Urothelium cell line (cell line): ENCODE measurements at places on chromosomes 16 and 17.

DNA sequence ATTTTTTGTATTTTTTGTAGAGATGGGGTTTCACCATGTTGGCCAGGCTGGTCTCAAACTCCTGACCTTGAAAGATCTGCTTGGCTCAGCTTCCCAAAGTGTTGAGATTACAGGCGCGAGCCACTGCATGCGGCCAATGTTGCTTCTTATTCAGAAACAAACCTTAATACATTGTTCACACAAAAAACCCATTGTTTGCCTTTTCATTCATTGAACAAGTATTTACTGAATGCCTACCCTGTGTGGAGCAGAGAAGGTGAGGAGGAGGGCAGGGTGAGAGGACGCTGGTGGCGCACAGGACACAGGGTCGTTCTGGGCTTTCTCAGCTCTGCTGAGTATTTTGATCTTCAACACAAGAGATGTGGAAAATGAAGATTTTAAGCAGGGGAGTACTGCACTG lies 8.0 kb upstream of the KRT23 start:
- DNase-seq: no peak

GRCh38 chr16:30024451-30024850 lies 1.5 kb downstream of the C16orf92 start:
- DNase-seq: no peak

DNA sequence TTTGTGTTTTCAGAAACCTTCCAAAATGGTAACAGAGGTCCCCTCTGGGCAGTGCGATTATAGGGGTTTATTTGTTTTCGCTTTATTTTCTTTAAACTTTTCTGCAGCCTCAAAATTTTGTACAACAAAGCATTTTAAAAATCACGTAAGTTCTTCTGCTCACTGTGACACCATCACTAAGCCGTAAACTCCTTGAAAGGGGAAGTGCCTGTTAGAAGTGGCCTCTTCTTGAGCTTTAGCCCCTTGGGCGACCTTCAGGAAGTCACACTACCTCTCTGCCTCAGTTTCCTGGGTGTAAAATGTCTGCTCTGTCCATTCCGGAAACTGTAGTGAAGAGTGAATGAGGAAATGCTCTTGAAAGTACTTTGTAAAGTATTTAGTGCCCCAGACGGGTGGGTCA lies 26.6 kb downstream of the ARHGAP27 start:
- no peak for DNase-seq

DNA sequence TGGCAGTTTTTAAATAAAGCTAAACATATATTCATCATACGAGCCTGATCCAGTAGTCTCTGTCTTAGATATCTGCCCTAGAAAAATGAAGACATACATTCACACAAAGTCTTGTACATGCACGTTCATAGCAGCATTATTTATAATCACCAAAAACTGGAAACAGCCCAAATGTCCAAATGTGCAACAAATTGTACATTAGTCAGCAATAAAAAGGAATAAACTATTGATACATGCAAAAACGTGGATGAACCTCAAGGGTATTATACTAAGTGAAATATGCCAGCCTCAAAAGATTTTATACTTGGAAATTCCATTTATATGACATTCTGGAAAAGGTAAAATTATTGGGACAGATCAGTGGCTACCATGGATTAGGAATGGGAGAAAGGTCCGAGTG lies 22.8 kb downstream of the AATF start:
- DNase-seq: no peak

DNA sequence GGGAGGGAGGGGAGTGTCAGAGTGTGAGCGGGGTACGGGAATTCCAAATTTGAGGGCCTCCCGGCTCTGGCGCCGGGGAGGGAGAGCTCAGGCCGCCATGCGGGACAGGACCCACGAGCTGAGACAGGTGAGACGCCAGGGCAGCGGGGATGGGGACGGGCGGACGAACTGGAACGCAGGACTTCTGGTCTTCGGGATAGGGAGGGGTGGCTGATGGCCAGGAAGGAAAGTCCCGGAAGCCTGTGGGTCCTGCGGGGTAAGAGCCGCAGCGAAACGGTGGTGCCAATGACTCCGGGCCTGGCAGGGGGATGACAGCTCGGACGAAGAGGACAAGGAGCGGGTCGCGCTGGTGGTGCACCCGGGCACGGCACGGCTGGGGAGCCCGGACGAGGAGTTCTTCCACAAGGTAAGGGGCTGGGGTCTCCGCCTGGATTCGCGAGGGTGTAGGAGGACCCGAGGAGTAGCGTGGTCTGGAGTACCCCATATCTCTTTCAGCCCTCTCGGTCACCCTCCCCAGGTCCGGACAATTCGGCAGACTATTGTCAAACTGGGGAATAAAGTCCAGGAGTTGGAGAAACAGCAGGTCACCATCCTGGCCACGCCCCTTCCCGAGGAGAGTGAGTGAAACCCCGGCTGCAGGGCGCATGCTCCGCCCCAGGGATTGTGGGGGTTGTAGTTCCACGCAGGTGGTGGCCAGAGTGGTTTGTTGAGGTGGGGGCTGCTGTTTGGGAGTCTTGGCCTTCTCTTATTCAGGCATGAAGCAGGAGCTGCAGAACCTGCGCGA lies 543 bp downstream of the STX4 start:
- peak; percentile 93 for DNase-seq

- DNase-seq: peak; percentile 9
These were observed 646.1 kb downstream of the CDH11 start for GRCh38 chr16:64475627-64476351.

GRCh38 chr16:8673611-8674412 lies 605 bp upstream of the ABAT start:
- no peak for DNase-seq
